Right renal cortex interstitium (tissue), 3 donors: ENCODE measurements at places on chromosomes 3 and 15. TPM values are rescaled to one million over a fixed set of nuclear protein-coding genes. Genes with fewer than 3 reads are reported as not detected.

- no peak for DNase-seq
These were observed 25.5 kb upstream of the CSPG4 start for GRCh38 chr15:75738014-75738646.

DNA sequence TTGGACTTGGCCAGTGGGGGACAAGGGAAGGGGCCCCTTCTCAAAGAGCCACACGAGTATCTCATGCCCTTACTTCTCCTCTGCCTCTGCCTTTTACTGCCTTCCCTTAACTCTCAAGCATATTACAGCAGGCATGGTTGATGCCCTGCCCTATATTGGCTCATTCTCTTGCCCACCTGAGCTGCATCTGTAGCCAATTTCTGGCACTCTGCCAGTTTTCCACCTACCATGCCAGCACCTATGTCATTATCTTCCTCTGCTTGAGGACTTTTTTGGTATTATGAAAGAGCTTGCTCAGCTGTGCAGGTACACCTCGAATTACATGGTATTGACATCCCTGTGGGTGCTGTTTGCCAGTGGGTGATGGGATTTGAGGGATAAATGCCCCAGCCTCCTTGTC lies 181.8 kb downstream of the OXSM start:
- no peak for DNase-seq

- DNase-seq, result no peak
These were observed 601.2 kb downstream of the FOXP1 start for GRCh38 chr3:70982284-70982683.

DNA sequence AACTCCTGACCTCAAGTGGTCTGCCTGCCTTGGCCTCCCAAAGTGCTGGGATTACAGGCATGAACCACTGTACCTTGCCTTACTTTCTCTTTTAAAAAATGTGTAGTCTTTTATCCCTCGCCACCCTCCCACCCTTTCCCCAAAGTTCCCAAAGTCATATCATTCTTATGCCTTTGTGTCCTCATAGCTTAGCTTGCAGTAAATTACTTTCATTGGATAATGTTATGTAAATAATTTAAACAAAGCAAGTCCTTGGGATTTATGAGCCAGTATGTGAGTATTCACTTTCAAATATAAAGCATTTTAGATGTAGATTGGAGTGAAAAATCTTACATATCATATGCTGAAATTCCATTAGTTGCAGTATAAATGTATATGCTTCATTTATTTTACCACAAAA lies 11.0 kb downstream of the GTF2A2 start:
- no peak for DNase-seq

- DNase-seq, result no peak
These were observed 44.0 kb downstream of the XXYLT1 start for GRCh38 chr3:195226900-195227447.

DNA sequence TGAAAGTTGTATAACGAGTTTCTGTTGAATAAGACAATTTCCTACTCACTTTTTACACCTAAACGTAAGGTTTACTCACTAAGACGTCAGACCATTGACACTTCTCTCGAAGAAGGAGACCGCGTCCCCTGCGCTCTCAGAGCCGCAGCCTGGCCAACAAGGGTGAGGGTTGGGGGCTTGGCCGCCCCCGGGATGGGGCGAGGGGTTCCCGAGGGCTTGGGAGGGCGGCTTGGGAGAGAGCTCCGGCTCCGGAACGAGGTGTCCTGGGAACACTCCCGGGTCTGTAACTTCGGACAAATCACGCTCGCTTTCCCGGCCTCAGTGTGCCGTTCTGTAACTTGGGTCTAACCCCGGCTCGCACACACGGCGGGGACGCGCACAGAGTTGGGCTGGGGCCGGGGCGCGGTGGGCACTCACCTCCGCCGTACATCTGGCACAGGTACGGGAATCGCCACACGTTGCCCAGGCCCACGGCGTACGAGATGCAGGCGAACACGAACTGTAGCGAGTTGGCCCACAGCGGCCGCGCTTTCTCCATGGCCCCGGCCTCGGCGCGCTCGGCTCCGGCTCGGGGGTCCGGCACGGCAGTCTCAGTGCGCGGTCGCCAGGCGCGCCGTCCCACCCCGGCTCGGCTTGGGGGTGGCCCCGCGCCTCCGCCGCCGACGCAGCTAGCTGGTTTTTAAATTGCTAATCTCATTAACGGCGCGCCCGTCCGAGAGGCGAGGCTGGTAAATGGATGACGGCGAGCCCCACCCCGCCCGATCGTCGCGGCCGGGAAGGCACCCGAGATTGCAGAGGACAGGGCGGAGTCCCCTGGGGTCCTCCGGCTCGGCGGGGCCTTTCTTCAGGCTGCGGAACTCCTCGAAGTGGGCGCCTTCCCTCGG lies at the start of gene SLC6A20:
Gene SLC6A20, minus strand, starts transcription at position 655 of the 884 bp plus-strand sequence. Its CDS starts 117 bp downstream, at position 538.
- DNase-seq, result no peak

GRCh38 chr15:89513284-89513683 lies 16.9 kb upstream of the RHCG start:
- DNase-seq, result no peak

DNA sequence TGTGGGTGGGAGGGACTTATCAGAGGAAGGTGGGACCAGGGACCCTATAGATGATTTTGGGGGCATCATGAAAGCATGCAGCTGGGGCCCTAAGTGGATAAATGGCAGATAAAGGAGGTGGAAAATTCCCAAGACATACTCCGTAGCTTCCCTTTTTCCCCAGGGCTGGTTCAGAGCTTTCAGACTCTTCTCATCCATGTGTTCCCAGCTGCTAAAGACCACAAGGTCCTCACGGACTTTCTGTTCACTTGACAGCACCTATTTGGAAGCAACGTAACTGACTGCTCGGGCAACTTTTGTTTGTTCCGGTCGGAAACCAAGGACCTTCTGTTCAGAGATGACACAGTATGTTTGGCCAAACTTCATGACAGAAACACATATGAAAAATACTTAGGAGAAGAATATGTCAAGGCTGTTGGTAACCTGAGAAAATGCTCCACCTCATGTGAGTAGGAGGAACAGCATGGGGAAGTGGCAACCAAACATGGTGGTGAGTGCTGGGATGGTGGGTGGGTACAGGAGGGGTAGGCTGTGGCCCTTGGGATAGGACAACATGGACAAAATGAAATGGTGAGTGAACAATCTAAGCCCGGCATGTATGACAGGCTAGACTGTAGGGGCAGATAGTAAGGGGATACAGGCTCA lies 28.7 kb upstream of the SRPRB start:
- DNase-seq, result no peak

DNA sequence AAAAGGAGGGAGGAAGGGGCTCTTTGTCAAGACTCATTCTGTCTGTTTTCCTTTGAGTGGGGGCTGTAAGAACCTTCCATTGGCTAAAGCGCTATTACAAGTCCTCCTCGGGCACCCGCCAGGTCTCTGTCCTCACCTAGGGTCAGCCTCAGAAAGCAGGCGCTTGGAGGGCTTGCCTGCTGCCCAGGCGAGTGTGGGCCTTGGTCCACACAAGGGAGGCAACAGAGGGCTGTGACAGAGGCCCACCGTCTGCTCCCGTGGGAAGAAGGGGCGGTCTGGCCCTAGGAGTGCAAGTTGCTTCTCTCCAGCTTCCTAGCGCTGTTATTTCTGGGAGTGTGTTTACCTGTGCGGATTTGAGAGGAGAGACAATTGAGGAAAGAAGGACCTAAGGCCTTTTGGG lies 24.0 kb upstream of the EHD4 start:
- DNase-seq, result no peak

DNA sequence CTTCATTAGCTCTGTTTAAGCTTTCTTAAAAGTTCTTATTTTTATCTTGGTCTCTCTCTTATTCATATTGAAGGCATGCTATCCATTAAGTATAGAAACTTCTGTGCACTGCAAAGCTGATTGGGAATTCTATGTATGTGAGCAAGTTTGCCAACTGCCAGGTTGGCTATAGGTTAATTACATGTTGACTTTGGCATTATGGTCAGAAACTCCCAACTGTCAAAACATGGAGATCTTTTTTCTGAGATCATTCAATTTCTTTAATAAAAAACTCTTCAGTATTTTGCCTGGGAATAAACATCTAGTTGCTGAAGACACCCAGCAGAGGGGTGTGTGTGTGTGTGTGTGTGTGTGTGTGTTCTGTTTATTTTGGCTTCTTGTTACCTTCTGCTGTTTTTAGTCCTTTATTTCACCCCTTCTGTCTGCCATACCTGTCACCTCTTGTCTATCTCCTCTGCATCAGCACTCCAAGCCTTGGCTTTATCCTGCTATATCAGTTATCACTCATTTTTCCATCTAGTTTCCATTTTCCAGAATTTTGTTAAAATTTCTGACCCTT lies 1.3 kb upstream of the ARL14 start:
- no peak for DNase-seq

DNA sequence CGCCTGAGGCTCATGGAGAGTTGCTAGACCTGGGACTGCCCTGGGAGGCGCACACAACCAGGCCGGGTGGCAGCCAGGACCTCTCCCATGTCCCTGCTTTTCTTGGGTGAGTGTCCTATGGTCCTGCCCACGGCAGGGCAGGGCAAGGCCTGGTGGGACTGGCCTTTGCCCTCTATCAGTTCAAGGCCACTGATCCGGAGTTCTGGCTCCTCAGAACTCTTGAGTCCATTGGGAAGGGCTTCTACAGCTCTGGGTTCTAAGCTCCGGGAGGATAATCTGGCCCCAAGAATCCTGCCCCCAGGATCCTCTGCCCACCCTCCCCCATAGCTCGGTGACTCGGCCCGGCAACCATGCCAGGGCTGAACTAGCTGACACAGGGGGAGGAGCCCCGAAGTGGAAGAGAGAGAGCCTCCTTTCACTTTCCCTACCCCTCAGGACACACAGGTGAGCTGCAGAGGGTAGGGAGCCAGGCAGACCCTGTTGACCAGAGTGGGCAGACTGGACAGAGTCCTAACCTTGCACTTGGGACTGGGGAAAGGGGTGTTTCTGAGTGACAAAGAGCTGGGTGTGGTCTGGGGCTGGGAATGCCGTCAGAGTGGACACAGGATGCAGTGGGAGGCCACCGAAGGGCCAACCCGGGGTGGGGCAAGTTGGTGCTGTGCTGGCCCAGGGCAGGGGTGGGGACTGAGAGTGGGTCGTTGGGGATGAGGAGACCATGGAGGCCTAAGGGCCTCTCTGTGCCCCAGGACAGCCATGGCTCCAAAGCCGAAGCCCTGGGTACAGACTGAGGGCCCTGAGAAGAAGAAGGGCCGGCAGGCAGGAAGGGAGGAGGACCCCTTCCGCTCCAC lies 664 bp downstream of the PARP3 start:
- no peak for DNase-seq

GRCh38 chr3:87203809-87204208 lies 23.3 kb upstream of the CHMP2B start:
- DNase-seq, result no peak

DNA sequence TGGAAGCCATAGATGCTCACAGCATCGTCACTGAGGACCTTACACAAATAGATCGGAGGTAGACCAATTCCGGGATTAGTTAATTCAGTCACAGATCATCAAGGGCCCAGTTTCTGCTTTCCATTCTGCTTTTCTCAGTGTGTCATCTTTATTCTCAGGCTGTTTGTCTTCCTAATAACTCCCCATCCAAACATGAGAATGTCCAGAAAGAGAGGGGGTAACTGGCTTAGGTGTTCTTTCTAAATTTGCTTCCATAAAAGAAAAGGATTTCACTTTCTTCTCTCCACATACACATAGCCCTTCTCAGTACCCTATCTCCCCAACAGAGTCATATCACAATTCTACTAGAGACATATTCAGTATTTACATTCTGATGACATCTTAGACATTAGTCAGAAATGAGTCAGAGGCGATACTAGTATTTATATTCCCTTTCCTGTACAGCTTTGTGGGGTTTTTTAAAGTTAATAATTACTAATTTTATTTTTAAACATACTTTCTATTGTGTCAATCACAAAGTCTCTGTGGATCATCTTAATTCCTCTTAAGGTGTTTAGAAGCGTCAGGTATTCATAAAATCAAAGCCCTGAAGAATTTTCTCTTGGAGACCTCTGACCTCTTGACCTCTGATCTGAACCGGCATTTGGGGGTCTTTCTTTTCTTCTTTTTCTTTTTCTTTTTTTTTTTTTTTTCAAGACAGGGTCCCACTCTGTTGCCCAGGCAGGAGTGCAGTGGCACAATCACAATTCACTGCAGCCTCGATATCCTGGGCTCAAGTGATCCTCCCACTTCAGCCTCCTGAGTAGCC lies 24.3 kb upstream of the IL12A start:
- no peak for DNase-seq

GRCh38 chr3:139105154-139105702 lies 60.5 kb upstream of the PRR23C start:
- no peak for DNase-seq

DNA sequence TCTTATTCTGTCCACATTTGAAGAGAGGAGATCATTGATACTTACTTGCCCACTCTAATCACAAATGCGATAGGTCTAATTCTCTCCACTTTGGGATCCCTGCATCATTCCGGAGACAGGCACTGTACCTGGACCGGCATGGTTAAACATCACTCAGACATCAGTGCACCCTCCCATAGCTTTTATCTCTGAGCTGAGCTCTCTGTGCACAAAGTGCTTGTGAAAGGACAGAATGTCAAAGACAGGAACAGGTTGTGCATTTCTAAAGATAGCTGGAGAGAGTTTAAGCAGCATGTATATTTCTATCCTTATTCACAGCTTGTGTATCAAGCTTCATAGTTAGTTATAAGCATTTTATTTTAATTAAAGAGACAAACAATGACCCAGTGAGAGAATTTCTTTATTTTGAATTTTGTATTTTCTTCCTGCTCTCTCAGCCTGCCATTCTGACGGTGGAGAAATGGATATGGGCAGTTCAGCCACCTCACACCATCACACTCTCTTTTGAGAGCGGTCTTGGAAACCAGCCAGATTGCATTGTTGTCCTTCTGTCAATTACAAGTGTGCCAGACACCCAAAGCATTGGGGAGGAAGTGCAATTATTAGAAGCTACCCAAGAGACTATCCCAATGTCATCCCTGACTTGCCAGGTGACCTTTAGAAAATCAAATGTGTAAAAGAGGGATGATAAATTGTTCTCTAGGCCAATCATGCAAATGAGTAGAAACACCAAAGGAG lies 65.2 kb upstream of the CHL1 start:
- DNase-seq, result no peak

FAM107A gene
- 5.1 TPM for polyA plus RNA-seq

FBXO40 gene
- 0.03 TPM for polyA plus RNA-seq

ZNF621 gene
- polyA plus RNA-seq, result 22.9 TPM

C3orf62 gene
- 9.4 TPM for polyA plus RNA-seq

FAM227B gene
- polyA plus RNA-seq, result 18.5 TPM

CHST2 gene
- 28.0 TPM for polyA plus RNA-seq

TRAK1 gene
- polyA plus RNA-seq, result 43.4 TPM

MUSTN1 gene
- polyA plus RNA-seq, result 0.45 TPM

P3H2 gene
- polyA plus RNA-seq, result 105 TPM

CEMIP gene
- polyA plus RNA-seq, result 1.9 TPM

AGTR1 gene
- polyA plus RNA-seq, result 21.5 TPM

WDR5B gene
- 10.8 TPM for polyA plus RNA-seq

OIP5 gene
- polyA plus RNA-seq, result 10.3 TPM

SLITRK3 gene
- 0.31 TPM for polyA plus RNA-seq

CHAC1 gene
- 2.5 TPM for polyA plus RNA-seq
